ENCODE measurements at places on chromosomes 11 and 22. TPM values are rescaled to one million over a fixed set of nuclear protein-coding genes. Genes with fewer than 3 reads are reported as not detected.
A peak's percentile ranks its signal among the peaks of the same experiment; 100 is the strongest.

Gene CALCA
- total RNA-seq = not detected

Gene OR8G1
- total RNA-seq = not detected

Gene IL17REL
- total RNA-seq = not detected

Gene ARHGAP8
- 6.3 TPM for total RNA-seq

Gene OR8A1
- not detected for total RNA-seq

Gene TSKU
- not detected for total RNA-seq

Gene RNF169
- total RNA-seq = 15.5 TPM

Gene DNAL4
- 2.7 TPM for total RNA-seq

Gene OR10S1
- not detected for total RNA-seq

Gene FAM180B
- 0.92 TPM for total RNA-seq

Gene TMEM191C
- total RNA-seq = 4.3 TPM

DNA sequence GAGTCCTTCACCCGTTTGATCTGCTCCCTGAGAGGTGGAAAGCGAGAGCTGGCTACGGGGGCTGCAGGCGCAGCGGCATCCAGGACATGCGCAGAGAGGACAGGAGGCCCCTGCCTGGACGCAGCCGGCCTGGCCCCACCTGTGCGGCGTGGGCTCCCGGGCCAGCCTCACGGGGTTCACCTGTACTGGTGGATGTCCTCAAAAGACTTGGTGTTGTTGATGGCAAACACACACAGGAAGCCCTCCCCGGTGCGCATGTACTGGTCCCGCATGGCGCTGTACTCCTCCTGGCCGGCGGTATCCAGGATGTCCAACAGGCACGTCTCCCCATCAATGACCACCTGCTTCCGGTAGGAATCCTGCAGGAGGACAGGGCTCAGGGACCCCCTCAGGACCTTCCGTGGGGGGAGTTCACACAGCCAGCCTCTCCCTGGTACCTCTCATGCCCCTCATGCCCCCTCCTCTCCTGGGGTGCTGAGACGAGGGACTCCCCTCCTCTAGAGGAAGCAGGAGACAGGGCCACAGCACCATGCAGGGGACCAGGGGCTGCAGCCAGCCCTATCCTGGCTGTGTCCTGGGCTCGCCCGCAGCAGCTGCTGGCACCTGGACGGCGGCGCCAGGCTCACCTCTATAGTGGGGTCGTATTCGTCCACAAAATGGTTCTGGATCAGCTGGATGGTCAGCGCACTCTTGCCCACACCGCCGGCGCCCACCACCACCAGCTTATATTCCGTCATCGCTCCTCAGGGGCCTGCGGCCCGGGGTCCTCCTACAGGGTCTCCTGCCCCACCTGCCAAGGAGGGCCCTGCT lies 1.6 kb downstream of the HRAS start:
- DNase-seq = no peak

GRCh38 chr22:19448739-19449421 lies 1.4 kb upstream of the C22orf39 start:
- DNase-seq = no peak

- no peak for DNase-seq
Measured at GRCh38 chr11:62004473-62004872, 37.0 kb upstream of the FTH1 start.

DNA sequence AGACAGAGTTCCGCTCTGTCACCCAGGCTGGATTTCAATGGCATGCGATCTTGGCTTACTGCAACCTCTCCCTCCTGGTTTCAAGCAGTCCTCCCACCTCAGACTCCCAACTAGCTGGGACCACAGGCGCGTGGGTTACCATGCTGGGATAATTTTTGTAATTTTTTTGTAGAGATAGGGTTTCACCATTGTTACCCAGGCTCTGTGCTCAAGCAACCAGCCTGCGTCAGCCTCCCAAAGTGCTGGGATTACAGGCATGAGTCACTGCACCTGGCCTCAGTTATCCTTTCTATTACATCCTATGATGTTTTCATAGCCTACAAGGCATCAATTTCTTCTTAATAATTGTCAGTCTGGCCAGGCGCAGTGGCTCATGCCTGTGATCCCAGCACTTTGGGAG lies 36.5 kb downstream of the LRRC74B start:
- DNase-seq = no peak

DNA sequence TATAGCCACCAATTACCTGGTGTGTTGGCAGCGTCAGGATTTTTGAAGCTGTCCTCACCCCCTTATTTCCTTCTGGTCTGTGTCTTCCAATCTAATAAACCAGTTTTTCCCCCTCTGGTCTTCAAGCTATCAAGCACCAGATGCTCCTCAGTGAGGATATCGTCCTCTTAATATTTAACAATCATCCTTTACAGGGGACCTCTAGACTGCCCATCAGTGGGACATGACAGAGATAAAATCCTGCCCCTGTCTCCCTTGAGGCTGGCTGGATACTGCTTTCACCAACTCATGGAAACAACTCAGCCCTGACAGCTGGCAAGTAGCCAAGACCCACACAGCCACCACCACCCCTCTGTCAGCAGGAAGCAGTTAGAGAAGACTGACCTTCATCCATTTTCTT lies 421.0 kb upstream of the API5 start:
- DNase-seq = no peak

DNA sequence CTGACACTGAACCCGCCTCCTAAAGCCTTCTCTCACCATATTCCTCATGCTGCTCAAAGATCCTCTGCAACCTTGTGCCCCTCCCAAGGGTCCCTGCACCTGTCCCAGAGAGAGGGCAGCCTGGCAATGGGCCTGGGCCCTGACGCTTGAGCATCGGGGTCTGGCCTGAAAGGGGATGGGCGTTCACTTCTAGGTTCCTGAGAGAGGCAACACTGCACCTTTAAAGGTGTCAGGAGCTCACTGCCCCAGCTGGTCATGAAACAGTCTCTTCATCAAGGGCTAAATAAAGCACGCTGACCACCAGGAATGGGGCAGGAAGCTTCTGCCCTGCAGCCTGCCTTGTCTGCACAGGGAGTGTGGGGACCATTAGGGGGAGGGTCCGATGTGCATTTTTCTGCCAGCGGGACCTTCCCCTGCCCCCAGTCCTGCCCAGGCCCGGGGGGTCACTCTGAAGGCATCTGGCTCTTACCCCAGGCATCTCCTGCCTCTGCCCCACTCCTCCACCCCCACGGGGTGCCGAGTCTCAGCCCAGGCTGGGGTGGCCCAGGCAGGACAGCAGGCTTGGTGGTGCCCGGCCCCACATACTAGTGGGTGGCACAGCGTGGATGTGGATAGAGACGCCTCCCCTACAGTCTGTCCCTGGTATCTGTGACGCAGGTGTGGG lies 3.5 kb downstream of the C11orf21 start:
- no peak for DNase-seq

- no peak for DNase-seq
Measured at GRCh38 chr11:36750349-36750748, 152.3 kb upstream of the RAG2 start.

DNA sequence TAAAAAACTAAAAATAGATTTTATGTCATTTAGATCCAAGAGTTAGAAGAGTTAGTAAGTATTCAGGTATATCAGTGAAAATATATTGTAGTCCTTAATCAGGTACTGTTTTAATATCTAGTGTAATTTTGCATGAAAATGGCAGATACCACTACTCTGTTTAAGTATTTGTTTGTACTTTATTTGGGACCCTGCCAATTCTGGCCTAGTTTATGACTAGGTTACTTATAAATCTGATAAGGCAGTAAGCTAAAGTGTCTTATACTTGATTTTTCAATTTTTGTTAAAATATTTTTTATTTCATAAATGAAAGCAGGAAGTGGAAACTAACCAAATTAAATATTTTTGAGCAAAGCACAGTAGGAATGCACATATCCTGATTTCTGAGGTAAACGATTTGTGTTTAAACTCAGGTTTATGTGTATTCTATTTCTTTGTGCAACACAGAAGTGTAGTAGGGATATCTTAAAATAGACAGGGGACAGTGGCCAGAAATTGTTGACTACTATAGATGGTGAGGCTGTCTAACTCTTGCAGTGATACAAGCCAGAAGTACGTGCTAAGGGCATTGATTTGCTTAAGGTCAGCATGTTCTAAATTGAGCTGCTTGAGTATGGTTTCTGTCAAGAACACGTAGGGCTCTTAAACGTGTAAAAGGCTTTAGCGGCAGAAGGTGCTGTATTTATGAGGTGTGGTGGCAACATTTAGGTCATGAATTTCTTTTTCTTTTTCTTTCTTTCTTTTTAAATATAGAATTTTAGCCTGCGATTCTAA lies 34.0 kb downstream of the HIPK3 start:
- no peak for DNase-seq

DNA sequence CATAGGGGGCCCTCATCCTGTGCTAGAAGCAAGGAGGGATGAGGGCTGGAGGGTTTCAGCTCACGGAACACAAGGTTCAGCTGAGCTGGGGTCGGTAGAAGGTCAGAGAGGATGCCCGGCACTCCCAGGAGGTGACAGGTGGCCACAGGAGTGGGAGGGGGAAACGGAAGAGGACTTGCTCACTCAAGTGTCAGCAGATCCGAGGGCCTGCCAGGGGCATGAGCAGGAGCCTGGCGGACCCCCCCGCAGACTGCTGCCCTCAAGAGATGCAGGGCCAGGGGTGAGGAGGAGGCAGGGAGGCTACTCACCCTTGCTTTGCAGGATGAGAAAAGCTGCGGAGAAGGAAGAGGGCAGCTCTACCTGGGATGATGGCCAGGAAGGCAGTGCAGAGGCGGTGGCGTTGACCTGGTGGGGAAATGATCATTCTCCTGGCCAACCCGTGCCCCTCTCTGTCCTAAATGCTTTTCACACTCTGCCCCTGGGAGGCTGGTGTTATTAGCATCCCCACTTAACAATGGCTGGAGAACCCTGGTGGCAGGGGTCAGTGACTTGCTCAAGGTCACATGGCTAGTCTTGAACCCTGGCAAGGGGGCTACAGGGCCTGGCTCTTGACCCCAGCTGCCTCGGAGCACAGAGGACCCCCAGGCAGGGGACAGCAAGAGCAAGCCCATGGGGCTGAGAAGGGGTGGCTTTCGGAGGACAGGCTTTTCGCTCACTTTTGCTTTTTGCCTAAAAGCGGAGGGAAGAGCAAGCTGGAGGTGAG lies 30.1 kb upstream of the CSNK1E start:
- DNase-seq = no peak

DNA sequence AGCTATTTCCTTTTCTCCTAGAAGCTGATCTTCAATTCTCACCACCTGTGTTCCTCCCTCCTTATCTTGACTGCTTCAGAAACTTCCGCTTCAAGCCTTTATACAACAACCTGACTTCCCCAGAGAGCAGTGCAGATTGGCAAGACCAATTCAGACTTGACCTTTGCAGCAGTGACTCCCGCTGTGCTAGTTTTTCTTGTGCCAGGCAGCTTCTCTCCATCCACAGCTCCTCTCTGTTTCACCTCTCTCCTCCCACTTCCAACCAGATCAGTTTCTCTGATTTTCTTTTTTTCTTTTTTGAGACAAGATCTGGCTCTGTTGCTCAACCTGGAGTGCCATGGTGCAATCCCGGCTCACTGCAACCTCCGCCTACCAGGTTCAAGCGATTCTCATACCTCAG lies 74.3 kb downstream of the GRAMD1B start:
- no peak for DNase-seq

DNA sequence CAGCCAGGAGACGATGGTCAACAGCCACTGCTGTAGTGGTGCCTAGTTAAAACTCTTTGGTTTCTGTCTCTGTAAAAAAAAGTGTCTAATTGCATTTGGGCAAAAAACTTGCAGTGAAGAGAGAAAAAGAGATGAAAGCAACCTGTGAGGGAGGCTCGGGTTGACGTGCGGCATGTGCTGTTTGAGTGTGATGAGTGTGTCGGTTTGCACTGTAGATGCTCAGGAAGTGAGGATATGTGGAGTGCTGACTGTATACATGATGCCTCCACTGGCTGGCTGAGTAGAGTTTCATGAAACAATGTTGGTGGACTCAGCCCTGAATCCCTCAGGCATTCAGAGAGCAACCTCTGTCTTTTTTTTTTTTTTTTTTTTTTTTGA lies 4.3 kb upstream of the DGCR6L start:
- peak; percentile 62 for DNase-seq

DNA sequence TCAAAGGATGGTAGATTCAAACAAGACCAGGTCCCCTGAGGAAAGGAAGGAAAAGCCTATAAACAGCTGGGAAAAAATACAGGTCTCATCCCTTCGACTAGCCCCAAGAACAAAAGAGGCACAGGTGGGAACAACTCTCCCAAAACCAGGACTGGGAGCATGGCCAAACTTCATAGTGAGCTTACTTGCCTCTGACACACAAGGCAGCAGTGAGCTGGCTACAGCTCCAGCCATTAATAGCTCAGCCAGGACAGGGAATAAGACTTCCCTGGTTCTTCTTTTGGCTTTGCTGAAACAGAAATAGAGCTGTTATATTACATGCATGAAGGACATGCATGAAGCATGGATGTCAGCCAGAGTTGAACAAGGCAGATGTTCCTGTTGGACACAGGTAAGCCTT lies at the start of gene OR10A2:
Gene OR10A2 (plus strand): TSS at position 97 of the 400 bp plus-strand sequence. CDS start 6,698 bp downstream, outside the sequence.
- no peak for DNase-seq

GRCh38 chr11:1773131-1773993 lies 9.6 kb upstream of the CTSD start:
- no peak for DNase-seq

- DNase-seq = no peak
Measured at GRCh38 chr11:120574876-120575275, 63.3 kb downstream of the GRIK4 start.

GRCh38 chr11:60396799-60397198 lies 540 bp downstream of the MS4A14 start:
- no peak for DNase-seq

GRCh38 chr11:62400760-62401159 lies 18.1 kb upstream of the SCGB1A1 start:
- no peak for DNase-seq

DNA sequence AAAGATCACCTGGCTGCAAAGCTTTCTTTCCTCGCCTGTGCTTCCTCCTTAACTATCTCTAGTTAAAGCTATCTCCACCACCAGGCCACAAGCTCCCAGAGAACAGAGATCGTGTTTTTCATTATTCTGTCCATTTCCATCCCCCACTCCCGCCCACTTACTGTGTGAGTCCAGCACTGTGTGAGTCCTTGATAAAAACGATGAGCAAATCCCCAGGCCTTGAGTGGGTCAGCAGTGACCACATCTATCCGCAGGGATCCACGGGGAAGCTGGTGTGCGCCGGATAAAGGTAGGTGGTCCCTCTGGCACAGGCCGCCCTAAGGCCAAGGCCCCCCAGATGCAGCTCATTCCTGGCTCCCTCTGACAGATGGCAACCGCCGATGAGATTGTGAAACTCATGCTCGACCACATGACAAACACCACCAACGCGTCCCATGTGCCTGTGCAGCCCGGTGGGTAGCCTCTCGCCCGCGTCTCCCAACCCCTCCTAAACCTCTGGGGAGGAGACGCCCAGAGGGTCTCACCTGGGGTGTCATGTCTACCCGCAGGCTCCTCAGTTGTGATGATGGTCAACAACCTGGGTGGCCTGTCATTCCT lies 9.3 kb downstream of the TKFC start:
- DNase-seq = no peak

Measured in CD4-positive, alpha-beta T cell (primary cell).